GM12878 (cell line): ENCODE measurements at places on chromosomes 16 and 17.

- peaks cover 6% of the 10 kb centered on the region for H3K4me1 ChIP-seq
- peaks cover 6% of the 10 kb centered on the region; the same call in 1 of the 2 replicates for H3K27me3 ChIP-seq
- no peak overlapping the region for H3K27ac ChIP-seq
- DNase-seq = no peak
- no peak overlapping the region for H3K4me3 ChIP-seq
- no peaks in the 10 kb centered on the region for H3K36me3 ChIP-seq
Measured at GRCh38 chr17:7177191-7177953, 1.8 kb downstream of the ASGR1 start.

GRCh38 chr17:29246628-29247027 lies at the start of gene CRYBA1:
CRYBA1 (plus strand) TSS chr17:29246859; CDS start chr17:29246864, 5 bp downstream.
- H3K27me3 ChIP-seq = no peaks in the 10 kb centered on the region
- H3K36me3 ChIP-seq = no peaks in the 10 kb centered on the region
- H3K4me1 ChIP-seq = no peaks in the 10 kb centered on the region
- H3K27ac ChIP-seq = no peak within 1 kb of the TSS
- DNase-seq = no peak

DNA sequence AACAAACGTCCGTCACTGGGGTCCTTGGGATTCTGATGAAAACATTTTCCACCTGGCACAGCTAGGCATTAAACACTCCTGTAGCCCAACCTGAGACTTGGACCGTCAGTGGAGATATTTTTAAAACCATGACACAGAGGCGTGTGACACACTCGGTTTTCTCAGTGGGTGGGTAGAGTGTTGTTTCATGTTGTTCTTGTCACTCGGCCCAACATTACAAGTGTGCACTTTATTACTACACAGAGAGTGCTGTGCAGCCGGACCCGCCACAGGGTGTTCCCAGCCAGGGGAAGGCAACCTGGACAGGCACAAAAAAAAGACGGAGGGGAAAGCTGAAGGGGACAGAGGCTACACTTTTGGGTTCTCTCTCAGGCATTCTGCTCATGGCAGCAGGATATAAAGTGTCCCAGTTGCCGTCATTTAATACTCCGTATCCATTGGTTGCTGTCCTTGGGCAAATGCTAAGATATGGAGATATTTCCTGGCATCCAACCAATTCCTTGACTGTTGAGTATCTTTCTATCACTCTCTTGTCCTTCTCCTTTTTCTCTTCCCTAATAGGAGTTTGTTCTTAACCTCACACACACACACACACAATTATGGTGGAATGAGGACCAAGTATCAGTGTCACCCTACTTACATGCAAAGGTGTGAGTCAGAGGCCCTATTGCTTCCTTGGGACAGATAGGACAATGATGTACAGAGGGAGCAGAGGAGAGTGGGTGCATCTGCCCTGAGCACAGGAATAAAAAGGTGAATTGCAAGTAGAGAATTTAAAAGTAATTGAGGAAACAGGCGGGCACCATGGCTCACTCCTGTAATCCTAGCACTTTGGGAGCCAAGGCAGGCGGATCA lies 154.1 kb upstream of the SOX9 start:
- H3K27me3 ChIP-seq = no peaks in the 10 kb centered on the region
- H3K27ac ChIP-seq = no peak overlapping the region
- no peaks in the 10 kb centered on the region for H3K36me3 ChIP-seq
- no peak for DNase-seq

GRCh38 chr17:45747911-45748310 lies 36.2 kb upstream of the CRHR1 start:
- no peaks in the 10 kb centered on the region for H3K4me1 ChIP-seq
- no peak overlapping the region for H3K4me3 ChIP-seq
- no peaks in the 10 kb centered on the region for H3K27me3 ChIP-seq
- H3K36me3 ChIP-seq = no peaks in the 10 kb centered on the region

GRCh38 chr17:12592941-12593340 lies 72.7 kb upstream of the MYOCD start:
- H3K4me1 ChIP-seq = no peaks in the 10 kb centered on the region
- no peak overlapping the region for H3K4me3 ChIP-seq
- no peak overlapping the region for H3K27ac ChIP-seq
- H3K27me3 ChIP-seq = no peaks in the 10 kb centered on the region

DNA sequence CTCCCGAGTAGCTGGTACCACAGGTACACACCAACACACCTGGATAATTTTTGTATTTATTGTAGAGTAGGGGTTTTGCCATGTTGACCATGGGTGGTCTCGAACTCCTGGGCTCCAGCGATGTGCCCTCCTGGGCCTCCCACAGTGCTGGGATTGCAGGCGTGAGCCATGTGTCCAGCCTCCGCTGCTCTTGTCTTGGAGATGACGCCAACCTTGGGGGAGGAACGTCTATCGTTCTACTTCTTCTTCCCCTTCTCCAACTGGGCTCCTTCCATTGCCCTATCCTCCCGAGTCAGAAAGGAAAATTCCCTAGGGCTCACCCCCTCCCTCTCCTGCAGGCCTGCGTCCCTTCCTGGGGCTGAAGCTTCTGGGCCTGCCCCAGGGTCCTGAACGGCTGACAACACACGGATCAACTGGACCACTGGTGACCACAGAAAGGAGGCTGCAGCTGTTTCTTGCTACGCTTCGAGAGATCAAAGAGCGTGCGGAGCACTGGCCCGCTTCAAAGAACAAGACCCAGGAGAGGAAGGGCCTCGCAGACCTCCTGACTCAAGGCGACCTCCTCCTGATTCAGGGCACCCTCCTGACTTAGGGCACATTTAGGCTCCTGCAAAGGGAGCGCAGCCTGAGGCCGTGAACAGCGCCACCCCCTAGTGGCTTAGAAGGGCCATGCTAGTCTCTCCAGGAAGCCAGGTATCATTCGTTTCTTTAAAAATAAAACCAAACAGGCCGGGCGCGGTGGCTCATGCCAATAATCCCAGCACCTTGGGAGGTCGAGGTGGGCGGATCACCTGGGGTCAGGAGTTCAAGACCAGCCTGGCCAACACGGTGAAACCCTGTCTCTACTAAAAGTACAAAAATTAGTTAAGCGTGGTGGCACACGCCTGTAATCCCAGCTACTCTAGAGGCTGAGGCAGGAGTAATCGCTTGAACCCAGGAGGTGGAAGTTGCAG lies 48.5 kb upstream of the HELZ start:
- H3K27me3 ChIP-seq = no peaks in the 10 kb centered on the region
- no peaks in the 10 kb centered on the region for H3K36me3 ChIP-seq
- no peak overlapping the region for H3K4me3 ChIP-seq

- H3K27me3 ChIP-seq = peaks cover 2% of the 10 kb centered on the region; the same call in 1 of the 2 replicates
- H3K4me3 ChIP-seq = no peak overlapping the region
- no peaks in the 10 kb centered on the region for H3K36me3 ChIP-seq
- DNase-seq = no peak
- no peak overlapping the region for H3K27ac ChIP-seq
- peaks cover 7% of the 10 kb centered on the region for H3K4me1 ChIP-seq
Measured at GRCh38 chr16:49697631-49698452, 158.1 kb downstream of the ZNF423 start.

GRCh38 chr16:2214719-2214968 lies at the start of gene PGP:
PGP (minus strand) TSS chr16:2214840; CDS start chr16:2214777, 63 bp downstream.
- peak within 1 kb of the TSS; percentile 87 for H3K27ac ChIP-seq
- H3K4me3 ChIP-seq = peak within 1 kb of the TSS; percentile 88
- no peaks in the 10 kb centered on the region for H3K36me3 ChIP-seq
- H3K27me3 ChIP-seq = no peaks in the 10 kb centered on the region

- H3K36me3 ChIP-seq = no peaks in the 10 kb centered on the region
- H3K27me3 ChIP-seq = no peaks in the 10 kb centered on the region; the same call in none of the 2 replicates
- H3K4me3 ChIP-seq = peak overlapping the region; percentile 40; the same call in 1 of the 2 replicates
- peak; percentile 63 for DNase-seq
Measured at GRCh38 chr16:74771656-74772315, 2.8 kb downstream of the FA2H start.

DNA sequence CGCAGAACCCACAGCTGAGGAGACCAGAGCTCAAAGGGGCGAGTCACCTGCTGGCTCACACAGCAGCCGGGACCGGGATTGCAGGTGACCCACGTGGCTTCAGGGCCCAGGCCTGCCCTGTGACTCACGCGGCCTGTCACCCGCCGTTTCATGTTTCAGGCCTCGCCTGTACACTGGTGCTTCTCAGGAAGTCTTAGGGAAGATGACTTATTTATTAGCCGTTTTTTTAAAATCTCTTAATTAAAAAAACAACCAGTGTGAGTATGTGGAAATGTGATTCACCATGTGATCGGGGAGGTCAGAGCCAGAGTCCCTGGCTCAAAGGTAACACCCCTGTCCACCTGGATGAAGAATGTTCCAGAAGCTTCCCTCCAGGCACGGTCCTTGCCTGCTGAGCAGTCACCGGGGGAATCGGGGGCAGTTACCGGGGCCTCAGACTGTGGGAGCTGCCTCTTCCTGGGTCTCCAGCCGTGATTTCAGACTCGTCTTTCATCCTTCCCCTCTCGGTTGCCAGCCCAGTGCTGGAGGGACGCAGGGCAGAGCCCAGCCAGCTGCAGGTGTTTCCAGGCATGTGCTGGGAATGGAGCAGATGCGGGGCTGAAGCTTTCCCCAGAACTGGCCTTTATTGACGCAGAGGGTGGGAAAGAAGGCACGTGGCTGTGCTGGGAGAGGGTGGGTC lies 49.3 kb downstream of the CMIP start:
- H3K4me1 ChIP-seq = peaks cover 21% of the 10 kb centered on the region
- no peak for DNase-seq
- no peak overlapping the region for H3K27ac ChIP-seq
- peaks cover 6% of the 10 kb centered on the region for H3K36me3 ChIP-seq
- no peak overlapping the region for H3K4me3 ChIP-seq
